ENCODE measurements at places on chromosomes 6 and 20.

GRCh38 chr20:5835871-5836270 lies 85.7 kb downstream of the SHLD1 start:
- no peak for DNase-seq

GRCh38 chr6:152378169-152378568 lies 259.0 kb downstream of the SYNE1 start:
- peak; percentile 59 for DNase-seq

- DNase-seq = peak; percentile 73
Measured at GRCh38 chr20:10110151-10110550, 75.4 kb downstream of the ANKEF1 start.

GRCh38 chr20:40632346-40632976 lies 56.6 kb downstream of the MAFB start:
- no peak for DNase-seq

DNA sequence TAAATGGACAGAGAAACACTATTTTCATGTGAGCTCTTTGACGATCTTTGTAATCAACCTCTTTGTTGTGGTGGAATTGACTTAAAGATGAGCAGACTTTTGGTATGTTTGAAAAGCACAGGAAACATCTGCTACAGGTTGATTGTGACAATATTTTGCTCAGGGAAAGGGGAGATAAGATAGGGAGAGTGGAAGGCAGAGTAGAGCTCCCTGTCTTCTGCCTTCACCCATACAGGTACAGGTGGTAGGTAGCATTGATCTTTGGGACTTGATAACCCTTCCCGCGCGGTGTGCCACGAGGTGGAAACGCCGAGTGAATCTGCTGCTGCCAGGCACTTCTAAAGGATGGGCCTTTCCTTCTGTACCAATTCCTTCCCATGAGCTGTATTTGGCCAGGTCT lies 183.6 kb downstream of the UTRN start:
- DNase-seq = no peak

DNA sequence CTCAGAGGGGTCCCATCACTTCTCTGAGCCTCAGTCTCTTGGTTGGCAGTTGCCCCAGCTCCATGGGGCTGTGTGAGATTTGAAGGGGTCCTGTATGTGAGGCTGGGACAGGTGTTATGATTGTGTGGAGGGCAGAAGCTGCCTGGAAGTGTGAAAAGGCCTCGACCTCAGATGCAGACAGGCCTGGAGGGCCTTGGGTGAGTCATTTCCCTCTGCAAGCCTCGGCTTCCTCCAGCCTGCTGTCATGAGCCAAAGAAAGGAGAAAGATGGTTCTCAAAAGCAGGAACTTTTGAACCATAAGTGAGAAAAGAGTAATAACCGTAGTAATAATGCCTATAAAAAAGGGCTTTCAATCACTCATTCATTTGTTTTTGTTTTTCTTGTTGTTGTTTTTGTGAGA lies 37.5 kb downstream of the SNAI1 start:
- peak; percentile 56 for DNase-seq

- peak; percentile 13 for DNase-seq
Measured at GRCh38 chr20:61442075-61442670, 190.1 kb downstream of the CDH4 start.

DNA sequence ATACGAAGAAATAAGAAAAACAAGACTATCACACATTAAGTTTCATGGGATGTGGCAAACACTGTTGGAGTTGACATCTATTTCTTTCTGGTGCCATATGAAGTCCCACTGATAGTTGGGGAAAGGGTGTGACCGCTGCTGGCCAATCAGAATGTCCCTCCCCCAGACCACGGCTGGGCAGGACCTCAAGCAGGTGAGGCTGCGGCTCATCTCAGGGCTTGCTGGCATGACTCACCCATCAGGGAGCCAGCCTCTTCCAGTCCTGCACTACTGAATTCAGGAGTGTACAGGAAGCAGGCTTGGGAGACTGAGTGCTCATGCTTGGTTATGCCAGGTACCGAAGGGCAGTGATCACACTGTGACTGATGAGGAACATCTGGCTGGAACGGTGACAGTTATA lies 18.9 kb downstream of the PREP start:
- DNase-seq = no peak

DNA sequence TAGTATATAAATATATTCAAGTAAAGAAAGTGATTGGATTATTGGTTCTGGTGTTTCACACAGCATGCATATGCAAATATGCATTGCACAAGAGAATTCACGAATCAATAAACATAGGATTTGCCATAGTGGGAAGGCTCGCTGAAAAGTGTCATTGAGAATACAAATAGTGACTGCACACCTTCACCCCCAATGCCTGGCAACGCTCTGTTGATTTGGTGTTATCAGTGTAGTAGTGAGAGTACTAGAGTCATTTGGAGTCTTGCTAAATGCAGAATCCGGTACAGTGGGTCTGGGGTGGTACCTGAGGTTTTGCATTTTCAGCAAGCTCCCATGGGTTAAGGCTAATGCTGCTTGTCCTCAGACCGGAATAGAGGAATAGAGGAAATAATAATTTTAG lies 49.7 kb upstream of the NAA20 start:
- DNase-seq = no peak

GRCh38 chr20:44642203-44643153 lies 9.0 kb downstream of the ADA start:
- peak; percentile 92 for DNase-seq

GRCh38 chr6:6121943-6122342 lies 115.2 kb upstream of the NRN1 start:
- no peak for DNase-seq
